ENCODE measurements at places on chromosomes 12 and 14.

DNA sequence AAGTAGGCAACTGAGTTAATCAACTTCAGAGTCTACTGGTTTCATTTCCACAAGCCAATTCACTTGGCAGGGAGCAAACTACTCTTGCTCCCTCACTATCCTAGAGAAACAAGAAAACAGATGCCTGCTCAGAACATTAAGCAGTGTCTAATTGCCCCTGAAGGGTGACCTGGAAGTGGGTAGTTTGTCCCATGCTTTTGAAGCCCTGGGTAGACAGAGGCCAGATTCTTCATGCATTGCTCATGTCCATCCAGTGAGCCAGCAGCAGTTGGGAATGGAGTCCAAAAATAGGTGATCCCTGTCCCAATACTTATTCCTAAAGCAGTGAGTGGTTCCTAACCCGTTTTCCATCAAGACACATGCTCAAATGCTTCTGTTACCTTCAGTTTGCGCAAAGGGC is 48.8 kb downstream of the BICDL1 start:
- DNase-seq = no peak

GRCh38 chr12:52020539-52021336 is 14.0 kb downstream of the TAMALIN start:
- DNase-seq = peak; percentile 26

DNA sequence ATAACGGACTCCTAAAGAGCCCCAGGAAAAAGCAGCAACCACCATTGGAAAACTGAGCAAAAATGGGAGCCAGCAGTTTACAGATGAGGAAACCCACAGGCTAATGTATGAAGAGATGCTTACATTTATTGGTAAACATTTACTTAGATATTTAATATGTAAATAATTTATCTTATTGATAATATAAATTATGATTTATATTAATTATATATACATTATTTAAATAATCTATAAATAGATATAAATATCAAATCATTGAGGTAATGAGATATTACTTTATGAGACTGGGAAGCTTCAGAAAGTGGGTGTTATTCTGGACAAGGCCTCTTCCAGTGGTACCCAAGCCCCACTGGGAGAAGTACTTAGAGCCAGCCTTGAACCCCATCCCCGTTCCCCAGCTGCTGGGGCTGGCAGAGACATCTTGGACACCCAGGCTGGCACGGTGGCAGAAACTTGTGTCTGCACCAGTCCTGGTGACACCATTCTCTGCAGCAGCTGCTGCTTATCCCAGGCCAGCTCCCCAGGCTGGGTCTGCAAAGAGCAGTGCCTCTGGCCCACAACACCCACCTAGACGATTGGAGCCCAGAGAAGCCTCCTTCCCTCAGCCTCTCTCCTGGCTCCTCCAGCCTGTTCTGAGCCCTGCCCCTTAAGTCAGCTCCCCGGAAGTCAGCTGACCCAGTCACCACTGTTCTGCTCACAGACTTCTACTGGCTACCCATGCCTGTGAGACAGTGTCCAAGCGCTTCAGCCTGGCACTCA is 25.9 kb downstream of the ISCA2 start:
- DNase-seq = no peak

GRCh38 chr14:91417983-91418386 is 365 bp upstream of the CCDC88C start:
- peak; percentile 52 for DNase-seq

GRCh38 chr14:83289390-83289789 is 1755.7 kb upstream of the SEL1L start:
- no peak for DNase-seq

DNA sequence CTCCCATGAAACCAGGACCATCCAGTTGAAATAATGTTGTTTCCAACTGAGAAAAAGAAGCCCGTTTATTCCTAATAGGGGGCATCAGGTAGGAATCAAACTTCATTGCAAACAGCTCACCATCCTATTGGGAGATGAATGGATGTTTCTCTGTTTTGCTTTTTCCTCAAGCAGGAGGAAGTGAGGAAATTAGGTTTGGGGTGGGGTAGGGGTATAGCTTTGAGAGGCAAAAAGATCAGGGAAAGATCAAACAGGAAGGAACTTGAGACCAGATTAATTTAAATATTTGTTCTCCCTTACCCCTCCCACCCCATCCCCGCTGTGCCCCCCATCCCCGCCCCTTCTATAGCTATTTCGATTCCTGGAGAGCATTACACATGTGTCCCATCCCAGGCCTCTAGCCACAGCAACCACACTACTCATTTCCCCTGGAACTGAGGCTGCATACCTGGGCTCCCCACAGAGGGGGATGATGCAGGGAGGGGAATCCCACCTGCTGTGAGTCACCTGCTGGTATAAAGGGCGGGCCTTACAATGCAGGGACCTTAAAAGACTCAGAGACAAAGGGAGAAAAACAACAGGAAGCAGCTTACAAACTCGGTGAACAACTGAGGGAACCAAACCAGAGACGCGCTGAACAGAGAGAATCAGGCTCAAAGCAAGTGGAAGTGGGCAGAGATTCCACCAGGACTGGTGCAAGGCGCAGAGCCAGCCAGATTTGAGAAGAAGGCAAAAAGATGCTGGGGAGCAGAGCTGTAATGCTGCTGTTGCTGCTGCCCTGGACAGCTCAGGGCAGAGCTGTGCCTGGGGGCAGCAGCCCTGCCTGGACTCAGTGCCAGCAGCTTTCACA is at the start of gene IL23A:
Gene IL23A, plus strand, starts transcription at position 577 of the 850 bp plus-strand sequence. Its CDS starts 161 bp downstream, at position 738.
- no peak for DNase-seq

DNA sequence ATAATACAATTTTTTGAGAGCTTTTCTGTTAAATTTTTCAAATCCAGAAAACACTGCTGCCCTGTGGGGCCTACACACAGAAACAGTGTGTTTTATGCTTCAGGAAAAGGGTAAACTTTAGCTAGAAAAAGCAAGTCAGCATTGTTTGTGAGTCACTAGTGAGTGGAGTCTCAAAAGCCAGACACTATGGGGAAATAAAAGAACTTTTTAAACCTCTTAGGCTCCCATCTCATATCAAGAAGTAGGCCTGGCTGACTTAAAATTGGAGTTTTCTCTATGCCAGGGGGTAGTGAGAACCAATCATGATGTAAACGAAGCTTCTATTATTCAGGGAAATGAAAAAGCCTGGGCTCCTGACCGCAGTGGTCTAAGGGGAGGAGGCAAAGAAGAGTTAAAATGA is 12.6 kb downstream of the GPR65 start:
- DNase-seq = no peak

GRCh38 chr14:92033906-92034687 is 5.8 kb downstream of the TRIP11 start:
- DNase-seq = no peak

DNA sequence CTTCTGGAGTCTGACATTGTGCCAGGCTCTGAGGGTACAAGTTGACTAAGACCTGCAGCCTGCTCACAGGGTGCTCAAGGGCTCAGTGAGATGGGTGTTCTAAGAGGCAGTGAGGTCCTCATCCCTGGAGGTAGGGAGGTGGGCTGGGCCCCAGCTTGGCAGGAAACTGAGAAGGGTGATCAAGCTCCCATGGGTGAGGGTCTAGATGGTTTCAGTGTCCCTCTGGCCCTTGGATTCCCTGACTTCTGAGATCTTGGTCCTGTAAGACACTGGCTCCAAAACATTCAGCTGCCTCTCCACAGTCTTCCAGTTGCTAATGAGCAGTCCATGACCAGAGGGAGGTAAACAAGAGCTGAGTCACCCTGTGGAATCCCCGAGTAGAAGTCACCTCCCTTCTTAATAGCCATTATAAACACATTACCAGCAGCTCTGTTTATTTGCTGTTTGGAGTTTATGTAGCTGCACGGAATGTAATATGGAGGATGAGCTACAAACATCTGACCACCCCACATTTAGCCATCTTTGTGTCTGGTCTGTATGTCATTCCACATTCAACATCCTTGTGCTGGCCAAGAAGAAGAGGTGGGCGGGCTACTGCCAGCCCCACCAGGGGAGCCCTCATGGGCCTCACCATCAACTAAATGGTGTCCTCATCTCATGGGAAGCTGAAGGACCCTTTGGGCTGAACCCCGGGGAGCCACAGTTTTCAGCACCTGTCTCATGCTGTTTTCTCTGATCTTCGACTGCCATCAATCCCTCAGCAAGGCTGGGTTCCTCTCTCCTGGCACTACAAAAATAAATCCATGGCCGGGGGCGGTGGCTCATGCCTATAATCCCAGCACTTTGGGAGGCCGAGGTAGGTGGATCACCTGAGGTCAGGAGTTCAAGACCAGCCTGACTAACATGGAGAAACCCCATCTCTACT is 37.2 kb upstream of the BDKRB2 start:
- DNase-seq = no peak

DNA sequence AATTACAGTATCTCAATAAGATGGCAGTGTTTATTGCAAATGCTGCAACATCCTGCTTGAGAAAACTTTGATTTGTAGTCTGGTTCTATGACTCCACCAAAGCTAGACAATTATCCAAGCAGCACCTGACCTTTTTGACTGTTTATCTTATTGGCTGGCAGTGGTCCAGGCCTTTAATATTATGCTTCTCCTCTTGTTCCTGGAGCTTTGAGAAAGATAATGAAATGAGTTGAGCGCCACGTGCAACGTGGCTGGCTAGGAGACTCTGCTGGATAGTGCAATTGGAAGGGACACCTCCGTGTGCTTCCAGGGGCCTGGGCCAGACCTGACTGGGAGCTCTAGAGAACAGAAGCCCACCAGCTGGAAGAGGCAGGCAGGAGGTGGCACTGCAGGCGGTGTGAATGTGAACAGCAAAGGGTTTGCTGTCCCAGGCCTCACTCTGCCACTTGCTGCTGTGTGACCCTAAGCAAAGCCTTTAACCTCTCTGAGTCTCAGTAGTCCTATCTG is 349.3 kb downstream of the CACNA1C start:
- DNase-seq = no peak

DNA sequence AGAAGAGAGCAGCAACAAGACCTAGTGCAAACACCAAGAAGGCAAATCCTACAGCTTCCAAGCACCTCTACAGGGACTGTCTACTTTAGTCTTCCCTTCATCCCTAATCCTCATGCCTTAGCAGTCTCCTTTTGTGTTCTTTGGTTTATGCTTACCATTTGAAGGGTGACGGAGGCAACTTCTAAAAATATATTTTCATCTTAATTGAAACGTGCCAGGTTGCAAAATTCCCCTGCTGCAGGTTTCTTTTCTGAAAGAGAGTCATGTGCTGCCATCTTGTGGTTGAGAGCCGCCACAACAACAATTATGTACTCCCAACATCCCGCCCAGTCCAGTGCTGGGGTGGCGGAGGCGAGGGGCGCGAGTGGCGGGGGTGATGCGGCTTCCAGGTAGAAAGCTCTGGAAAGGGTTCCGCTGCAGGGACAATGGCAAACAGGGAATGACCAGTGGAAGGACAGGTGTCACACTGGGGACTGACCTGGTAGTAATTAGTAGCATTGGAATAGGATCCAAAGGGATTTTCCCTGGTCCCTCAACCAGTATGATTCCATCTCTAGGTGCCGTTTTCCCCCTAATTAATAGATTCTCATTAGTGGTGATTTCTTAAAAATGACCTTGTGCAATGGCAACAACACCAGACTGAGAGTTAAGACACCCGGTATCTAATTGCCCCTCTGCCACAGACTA is 80.3 kb upstream of the GNG2 start:
- peak; percentile 48 for DNase-seq

- no peak for DNase-seq
Observed at GRCh38 chr12:560691-561390, 101.1 kb downstream of the B4GALNT3 start.

DNA sequence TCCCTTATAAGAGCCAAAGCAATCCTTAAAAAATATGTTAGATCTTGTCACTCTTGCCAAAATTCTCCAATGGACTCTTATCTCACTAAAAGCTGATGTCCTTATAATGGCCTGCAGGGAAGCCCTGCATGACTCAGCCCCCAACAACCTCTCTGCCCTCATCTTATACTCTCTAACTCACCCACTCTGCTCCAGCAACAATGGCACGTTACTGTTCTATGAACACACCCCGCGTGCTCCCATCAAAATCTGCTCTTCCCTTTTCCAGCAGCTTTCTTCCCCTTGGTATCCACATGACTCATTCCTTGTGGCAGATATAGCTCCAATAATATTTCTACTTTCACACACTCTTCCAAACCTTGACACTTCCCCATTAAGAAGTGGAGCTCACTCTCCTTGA is 108.1 kb downstream of the DENND5B start:
- DNase-seq = no peak

- no peak for DNase-seq
Observed at GRCh38 chr14:87491816-87492215, 501.2 kb downstream of the GALC start.

DNA sequence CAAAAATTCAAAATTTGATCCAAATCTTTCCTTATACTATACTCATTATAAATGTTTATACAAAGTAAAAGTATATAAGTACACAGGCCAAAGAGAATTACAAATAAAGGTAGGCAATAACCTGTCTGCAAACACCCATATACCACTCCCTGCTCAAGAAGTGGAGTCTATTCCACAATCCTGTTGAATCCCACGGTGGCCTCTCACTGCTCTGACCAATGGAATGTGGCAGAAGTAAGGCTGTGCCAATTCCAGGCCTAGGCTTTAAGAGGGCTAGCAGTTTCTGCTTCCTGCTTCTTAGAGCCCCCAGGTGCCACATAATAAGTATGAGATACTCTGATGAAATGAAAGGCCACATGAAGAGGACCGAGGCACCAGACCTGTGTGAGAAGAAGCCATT is 79.8 kb upstream of the CFL2 start:
- no peak for DNase-seq

GRCh38 chr12:54075974-54076373 is 22.3 kb downstream of the HOXC4 start:
- no peak for DNase-seq

- no peak for DNase-seq
Observed at GRCh38 chr12:64450711-64451486, 1.0 kb upstream of the TBK1 start.

DNA sequence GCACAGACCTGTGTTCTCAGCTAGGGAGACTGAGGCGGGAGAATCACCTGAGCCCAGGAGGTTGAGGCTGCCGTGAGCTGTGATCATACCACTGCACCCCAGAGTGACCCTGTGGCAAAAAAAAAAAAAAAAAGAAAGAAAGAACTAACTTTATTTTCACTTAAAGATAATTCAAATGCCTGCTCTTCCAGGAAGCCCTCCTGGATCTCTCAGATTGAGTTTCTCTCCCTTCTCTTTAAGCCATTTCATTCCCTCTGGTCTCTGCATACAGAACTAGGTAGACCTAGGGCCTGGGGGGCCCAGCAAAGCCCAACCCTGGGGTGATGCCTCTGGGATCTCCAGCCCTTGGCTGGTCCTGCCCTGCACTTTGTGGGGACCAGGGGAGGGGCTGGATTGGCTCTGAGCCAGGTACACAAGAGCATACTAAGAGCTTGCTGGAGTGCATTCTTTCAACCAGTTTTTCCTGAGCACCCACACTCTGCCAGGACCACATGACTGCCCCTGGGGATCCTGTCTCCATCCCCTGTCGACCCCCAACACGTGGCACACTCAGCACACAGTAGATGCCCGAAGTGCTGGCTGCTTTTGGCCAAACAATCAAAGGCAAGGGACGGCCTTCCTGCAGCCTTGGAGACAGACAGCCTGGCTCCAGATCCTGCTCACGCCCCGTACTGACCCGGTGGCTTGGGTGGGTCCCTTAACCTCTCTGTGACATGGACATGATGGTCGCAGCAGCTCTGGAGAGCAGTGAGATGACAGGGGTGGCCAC is 52.7 kb downstream of the CYP46A1 start:
- no peak for DNase-seq

- no peak for DNase-seq
Observed at GRCh38 chr12:96985515-96986362, 78.7 kb downstream of the NEDD1 start.

Data from NCI-H187 (cell line).